RWPE1 (cell line): ENCODE measurements at places on chromosomes 4 and X.

DNA sequence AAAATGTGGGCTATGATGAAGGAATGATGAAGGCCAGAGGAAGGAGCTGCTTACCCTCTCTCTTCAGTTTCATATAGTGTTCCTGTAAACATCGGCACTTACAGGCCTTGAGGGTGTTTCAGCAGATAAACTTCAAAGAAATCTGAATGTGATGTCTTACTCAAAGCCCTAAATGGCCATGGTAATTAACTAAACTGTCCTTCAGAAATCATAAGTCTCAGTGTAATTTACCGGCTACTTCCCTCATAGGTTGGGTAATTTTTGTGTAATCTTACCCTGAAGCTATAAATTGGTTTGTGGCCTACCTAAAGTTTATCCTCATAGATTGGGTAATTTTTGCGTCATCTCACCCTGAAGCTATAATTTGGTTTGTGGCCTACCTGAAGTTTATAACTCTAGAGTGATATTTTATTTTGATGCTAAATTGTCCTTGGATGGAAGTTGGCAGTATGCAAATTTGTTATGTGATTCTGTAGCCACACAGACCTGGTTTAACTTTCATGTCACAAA is 2700.3 kb downstream of the ARAP2 start:
- DNase-seq: no peak

- DNase-seq: peak; percentile 29
Measured at GRCh38 chr4:74768857-74769525, 25.3 kb downstream of the BTC start.

DNA sequence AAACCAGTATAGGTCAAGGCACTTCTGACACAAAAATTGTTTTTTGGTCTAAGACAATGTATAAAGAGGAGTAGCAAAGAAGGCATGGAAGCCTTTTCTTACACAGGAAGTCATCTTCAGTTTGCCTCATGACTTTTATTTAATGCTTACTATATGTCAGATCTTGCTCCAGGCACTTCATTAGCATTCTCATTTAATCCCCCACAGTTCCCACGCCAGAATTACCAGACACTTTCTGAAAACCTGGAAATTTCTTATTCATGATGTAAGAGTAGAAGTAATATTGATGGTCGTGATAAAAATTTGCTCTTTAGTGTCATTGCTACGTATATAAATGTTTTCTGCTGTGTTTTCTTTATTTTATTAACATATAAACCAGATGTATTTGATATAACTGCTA is 39.2 kb downstream of the ARHGEF38 start:
- no peak for DNase-seq

- DNase-seq: no peak
Measured at GRCh38 chr4:153420361-153420760, 45.8 kb upstream of the TMEM131L start.

- no peak for DNase-seq
Measured at GRCh38 chrX:39750256-39750790, 347.4 kb downstream of the BCOR start.

GRCh38 chr4:22978656-22979055 is 285.9 kb downstream of the GBA3 start:
- no peak for DNase-seq

- DNase-seq: no peak
Measured at GRCh38 chr4:125243789-125244397, 70.9 kb upstream of the FAT4 start.

- no peak for DNase-seq
Measured at GRCh38 chrX:136689436-136689835, 41.5 kb downstream of the CD40LG start.

- DNase-seq: no peak
Measured at GRCh38 chr4:119313237-119313636, 8.7 kb downstream of the FABP2 start.

DNA sequence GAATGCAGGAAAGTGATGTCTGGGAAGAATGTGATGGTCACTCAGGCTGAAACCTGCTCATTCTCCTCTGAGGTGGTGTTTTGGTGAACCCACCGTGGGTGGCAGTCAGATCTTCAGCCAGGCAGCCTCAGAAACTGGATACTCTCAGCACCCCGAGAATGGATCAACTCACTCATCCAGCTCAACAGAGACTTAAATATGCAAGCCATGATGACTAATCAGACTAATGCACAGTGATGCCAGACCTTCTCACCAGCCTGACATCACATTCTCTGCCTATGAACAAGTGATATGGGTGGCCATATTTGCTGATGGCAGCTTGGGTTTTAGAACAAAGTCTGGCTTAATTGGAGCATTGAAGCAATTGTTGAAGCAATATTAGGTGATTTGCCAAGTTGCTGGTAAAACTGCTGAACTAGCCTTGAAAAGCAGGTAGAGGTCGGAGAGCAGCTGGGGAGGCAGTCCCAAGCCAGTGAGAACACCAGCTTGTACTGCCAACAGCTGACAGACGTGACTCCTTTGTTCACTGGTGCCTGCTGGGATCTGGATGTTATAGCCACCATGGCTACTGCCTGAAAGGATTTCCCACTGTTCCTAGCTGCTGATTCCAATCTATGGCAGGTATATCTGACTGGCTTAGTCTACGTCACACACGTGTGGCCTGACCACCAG is 608.1 kb downstream of the MID1IP1 start:
- no peak for DNase-seq

DNA sequence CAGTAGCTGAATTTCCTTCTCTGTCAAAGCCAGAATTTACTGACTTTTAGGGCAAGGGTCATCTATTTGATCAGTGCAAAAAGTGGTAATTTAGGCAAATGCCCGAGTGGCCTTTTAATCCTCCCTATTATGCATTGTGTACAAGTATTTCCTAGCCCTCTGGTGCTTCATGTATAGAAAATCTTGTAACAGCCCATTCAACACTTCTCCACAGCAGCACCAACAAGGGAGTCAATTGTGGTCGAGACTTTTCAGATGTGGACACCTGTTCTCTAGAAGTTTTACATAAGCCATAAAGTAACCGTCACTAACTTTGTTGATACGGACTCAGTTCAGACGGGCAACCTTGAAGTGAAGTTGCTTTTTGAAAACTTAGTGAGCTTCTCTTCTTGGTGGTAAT is 50.9 kb upstream of the FHDC1 start:
- DNase-seq: no peak

DNA sequence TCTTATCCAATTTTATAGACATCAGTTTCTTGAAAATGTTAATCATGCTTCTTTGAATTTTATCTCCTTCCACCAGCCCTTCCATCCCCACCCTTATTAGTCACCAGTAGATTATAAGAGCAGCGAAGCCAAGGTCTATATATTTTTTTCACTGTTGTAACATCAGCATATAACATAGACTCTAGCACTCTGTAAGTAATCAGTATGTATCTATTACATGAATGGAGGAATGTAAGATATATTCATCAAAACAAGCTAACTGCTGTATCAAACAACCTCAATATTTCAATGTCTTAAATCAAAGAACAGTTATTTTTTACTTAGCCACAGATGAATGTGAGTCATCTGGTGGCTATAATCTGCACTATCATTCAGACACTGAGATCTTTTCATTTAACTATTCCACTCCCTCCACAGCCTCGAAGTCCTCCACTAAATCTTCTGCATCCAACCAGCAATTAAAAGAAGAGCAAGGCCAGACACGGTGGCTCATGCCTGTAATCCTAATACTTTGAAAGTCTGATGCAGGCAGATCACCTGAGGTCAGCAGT is 178.9 kb downstream of the CENPC start:
- no peak for DNase-seq

DNA sequence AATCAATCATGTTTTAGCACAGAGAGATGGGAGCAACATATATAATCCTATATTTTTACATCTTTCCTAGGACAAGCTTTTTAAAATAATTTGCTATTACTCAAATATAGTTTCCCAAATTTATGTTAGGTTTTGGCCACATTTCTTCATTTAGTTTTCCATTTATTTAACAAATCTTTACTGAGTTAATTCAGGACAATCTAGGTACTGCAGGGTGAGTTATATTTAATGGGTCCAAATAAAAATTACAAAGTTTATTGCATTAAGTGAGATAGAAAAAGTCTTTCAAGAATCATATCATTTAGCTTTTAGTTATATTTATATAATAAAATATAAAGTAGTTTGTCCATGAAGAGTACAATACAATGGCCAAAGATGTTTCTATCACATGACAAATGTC is 269.2 kb downstream of the EPHA5 start:
- no peak for DNase-seq

GRCh38 chrX:24777660-24778059 is 83.9 kb downstream of the POLA1 start:
- DNase-seq: no peak

DNA sequence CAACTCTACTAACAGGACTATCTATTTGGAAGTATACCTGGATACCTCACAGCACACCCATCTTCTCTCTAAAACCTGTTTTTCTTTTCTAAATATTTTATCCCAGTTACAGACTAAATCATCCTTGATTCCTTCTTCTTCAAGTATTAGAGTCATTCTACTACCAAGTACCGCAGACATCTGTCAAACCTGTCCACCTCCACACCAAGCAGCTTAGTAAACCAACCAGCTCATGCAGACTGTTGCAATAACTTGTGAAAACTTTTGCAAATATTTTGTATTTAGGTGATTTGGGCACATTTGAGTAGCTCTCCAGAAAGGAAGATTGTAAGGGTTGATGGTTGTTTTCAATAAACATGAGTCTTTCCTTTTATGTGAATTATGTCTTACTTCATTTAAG is 238.6 kb downstream of the ADAMTS3 start:
- DNase-seq: no peak

DNA sequence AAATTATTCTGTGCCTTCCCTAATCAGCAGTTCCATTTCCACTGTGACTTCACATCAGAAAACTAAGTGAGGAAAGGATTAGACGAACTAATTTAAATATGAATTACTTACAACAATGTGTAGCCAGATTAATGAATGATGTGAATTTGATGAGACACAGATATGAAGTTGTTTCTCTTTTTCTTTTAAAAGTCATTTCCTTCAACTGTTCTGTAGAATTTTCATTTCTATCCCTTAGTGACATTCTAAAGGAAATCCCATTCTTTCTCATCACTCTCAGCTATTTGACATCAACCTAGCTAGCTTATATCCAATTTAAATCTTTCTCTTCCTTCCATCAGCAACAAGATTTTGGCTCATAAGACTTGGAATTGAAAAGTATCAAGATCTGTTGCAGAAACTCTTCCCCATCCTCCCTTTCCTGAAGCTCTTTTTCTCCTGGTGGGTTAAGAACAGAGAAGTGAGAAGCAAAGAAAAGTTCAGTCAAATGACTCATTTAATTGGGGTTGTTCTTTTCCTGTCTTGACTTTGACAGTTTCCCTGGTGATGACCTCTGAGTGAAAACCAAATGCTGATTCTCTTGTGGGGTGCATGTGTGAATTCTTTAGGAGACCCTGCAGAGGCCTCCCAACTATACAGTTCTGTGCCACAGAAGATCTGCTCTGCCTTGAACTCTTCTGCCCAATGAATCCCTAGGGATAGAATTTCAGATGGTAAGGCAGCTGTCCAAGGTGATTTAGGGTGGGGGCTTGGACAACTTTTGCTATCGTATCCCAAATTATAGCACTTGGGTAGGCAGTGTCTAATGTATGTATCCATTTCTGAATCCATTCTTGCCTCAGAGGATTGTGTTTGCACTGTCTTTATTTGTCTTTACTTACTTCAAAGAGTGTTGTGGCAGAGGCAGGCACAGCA is 232.5 kb upstream of the GPRIN3 start:
- DNase-seq: no peak

- no peak for DNase-seq
Measured at GRCh38 chr4:5078009-5078408, 26.7 kb downstream of the STK32B start.

DNA sequence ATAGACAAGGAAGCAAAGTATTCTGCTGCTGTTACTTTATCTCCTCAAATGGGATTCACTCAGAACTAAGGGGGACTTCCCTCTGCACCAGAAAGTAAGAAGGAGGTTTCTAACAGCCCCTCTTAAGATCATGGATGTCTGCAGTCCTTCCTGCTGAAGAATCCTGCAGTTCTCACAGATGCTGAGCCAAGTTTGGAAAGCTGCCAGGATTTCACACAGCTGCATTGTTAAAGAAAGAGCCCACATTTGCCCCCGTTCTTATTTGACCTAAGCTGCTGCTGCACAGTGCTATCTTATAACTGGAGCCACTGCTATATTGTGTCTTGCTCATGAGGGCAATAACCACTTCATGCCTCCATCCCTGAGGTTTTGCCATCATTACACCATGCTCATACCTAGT is 81.1 kb downstream of the FAAH2 start:
- no peak for DNase-seq

DNA sequence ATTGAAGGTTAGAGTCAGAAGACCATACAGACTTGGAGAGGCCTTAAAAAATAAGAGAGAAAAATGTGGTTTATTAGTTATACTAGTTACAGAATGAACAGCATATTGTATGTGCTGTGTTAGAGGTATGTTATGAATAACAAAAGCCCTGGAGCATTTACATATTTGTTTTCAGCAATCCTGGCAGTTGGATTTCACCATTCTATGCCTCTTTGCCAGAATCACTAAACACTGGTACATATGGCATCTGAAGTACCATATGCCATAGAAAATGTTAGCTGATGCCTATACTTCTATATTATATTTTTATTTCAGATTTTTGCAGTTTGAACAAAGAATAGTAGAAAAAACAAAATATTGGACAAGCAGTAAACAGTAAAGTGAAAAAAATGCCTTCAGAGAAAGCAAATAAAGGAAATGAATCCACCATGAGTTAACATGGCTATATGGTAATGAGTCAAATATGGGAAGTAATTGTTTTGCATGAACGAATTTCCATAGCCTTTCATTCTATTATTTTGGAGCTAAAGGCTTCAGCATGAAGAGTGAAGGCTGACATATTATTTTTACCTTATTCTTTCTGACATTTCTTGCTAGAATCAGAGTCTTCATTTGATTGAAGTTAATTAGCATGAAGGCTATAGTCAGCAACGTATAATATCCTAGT is 41.9 kb upstream of the PRDM8 start:
- no peak for DNase-seq

- DNase-seq: no peak
Measured at GRCh38 chrX:51487960-51488267, 8.5 kb downstream of the NUDT11 start.

DNA sequence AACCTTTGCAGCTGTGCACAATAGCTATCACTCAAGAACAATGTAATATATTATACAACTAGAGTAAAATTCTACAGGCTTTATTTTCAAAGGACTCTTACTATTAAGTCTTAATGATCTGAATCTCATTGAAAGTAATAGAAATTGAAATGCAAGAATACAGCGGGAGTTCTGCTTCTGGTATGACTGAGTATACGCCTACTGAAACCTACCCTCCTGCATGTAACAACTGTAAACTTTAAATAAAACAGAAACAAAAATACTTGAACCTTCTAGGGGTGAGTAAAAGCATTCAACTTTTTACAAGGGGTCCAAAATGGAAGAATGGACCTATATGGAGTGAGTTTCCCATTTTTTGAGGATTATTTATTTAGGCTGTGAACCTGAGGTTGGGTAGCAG is 13.5 kb downstream of the DCHS2 start:
- DNase-seq: no peak

DNA sequence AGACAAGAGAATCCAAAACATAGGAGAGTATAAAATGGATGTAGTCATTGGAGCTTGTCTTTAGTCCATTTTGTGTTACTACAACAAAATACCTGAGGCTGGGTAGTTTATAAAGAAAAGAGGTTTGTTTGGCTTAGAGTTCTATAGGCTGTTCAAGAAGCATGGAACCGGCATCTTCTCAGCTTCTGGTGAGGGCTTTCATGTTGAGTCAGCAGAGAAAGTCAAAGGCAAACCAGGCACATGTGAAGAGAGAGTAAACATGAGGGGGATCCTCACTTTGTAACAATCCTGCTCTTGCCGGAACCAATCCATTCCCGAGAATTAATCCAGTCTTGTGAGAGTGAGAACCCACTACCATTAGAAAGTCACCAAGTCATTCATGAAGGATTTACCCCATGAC is 8.1 kb upstream of the HCCS start:
- DNase-seq: no peak
